ENCODE measurements at places on chromosomes 12 and 14.

DNA sequence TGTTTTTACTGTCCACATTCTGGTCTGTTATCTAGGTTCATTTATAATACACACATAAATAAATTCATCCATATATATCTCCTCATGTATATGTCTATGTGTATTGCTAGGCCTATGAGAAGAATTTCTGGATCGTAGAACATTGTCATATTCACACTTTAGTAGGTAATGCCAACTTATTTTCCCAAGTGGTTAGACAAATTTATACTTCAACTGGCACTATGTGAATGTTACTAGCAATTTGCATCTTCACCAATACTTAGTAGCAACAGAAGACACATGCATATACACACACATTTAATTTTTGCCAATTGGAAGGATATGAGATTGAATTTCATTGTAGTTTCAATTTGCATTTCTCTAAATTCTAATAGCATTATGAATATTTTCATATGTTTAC, 365.1 kb downstream of the FSCB start:
- no peak for DNase-seq

GRCh38 chr12:130704606-130705005, 11.5 kb downstream of the RIMBP2 start:
- no peak for DNase-seq

GRCh38 chr12:111291357-111291756, 77.5 kb downstream of the PHETA1 start:
- DNase-seq: no peak

GRCh38 chr14:83777516-83777915, 1752.4 kb upstream of the FLRT2 start:
- DNase-seq: no peak

GRCh38 chr14:85058150-85058549, 471.8 kb upstream of the FLRT2 start:
- no peak for DNase-seq

GRCh38 chr14:56040121-56040520, 78.1 kb upstream of the PELI2 start:
- no peak for DNase-seq

- DNase-seq: peak; percentile 49
Measured at GRCh38 chr12:132489078-132489601, 811 bp upstream of the FBRSL1 start.

GRCh38 chr14:76829013-76829365, 2.8 kb downstream of the LRRC74A start:
- DNase-seq: no peak

- no peak for DNase-seq
Measured at GRCh38 chr14:68651652-68652432, 141.0 kb downstream of the ZFP36L1 start.

GRCh38 chr12:16150276-16150675, 127.2 kb downstream of the SLC15A5 start:
- no peak for DNase-seq

- no peak for DNase-seq
Measured at GRCh38 chr14:85118274-85118673, 411.7 kb upstream of the FLRT2 start.

- DNase-seq: no peak
Measured at GRCh38 chr12:26327975-26328644, 132.7 kb downstream of the SSPN start.

DNA sequence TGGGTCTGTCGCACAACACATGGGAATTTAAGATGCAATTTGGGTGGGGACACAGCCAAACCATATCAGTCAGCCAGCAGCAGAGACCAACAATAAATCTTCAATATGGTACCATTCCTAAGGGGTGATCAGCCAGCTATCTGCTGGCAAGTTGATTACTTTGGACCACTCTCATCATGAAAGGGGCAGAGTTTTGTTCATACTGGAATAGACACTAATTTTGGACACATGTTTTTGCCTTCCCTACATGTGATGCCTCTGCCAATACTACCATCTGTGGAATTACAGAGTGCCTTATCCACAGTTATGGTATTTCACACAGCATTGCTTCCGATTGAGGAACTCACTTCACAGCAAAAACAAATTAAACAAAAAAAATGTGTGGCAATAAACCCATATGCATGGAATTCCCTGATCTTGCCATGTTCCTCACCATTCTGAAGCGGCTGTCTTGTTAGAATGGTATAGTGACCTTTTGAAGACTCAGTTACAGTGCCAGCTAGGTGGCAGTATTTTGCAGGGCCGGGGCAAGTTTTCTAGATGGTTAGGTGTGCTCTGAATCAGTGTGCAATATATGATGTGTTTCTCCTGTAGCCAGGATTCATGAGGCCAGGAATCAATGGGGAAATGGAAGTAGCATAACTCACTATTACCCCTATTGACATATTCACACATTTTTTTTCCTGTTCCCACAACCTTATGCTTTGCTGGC, 179.0 kb upstream of the IGF1 start:
- DNase-seq: no peak

DNA sequence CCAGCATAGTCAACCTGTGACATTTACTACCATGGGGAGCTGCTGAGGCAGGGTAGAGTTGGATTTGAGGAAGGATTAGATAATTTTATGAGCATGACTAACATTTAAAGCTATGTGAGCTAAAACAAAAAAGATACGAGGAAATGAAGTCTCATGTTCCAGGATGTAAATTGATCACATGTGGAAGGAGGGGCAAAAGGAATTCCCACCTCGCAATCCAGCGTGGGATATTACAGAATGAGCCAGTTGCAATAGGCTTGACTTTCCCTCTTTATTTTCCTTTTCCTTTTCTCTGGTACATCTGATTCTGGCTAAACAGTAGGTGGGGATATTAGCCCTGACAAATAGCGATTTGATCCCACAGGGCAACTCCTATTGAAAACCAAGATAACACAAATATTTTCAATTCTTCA, 214.9 kb upstream of the HMGA2 start:
- DNase-seq: no peak

DNA sequence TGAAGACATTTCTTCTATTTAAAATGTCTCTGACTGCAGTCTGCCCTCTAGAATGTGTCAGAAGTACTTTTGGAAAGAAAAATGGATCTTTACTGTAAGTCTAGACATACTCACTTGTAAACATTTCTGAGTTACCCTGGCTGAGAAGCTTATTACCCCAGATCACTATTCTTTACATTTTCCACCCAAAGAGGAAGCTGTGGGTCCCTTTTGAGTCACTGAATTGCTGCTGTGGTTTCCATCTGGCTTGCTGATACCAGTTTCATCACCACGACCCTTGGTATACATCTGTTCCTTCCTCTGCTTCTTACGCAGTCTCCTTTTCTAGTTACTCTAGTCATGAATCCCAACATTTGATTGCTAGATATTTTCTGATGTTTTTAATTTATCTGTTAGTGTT, 20.2 kb upstream of the CLEC4D start:
- no peak for DNase-seq

- DNase-seq: no peak
Measured at GRCh38 chr12:32615441-32615840, 63.7 kb upstream of the DNM1L start.

GRCh38 chr14:91980157-91980556, 32.7 kb upstream of the FBLN5 start:
- DNase-seq: no peak
